T-helper 1 cell treated with Interleukin-12 subunit alpha and Interleukin-12 subunit beta and Interleukin-4 antibody, amounts not matched to agents 30 ng/mL and 1 ng/mL, for 36 hours (primary cell): ENCODE measurements at places on chromosomes 5 and 9. TPM values are rescaled to one million over a fixed set of nuclear protein-coding genes. Genes with fewer than 3 reads are reported as not detected.

The TAF11L9 gene
- not detected in 2 replicates for total RNA-seq

The LOX gene
- total RNA-seq: not detected in 2 replicates

The WNT8A gene
- not detected in 2 replicates for total RNA-seq

The IFNA21 gene
- total RNA-seq: not detected in 2 replicates

The MSX2 gene
- total RNA-seq: not detected in 2 replicates

The RNF145 gene
- total RNA-seq: 155 and 160 TPM in 2 replicates

The RNF183 gene
- 0.34 TPM in 1 of 2 replicates, not detected in the other for total RNA-seq

The ITK gene
- total RNA-seq: 295 and 307 TPM in 2 replicates

The MELK gene
- 39.7 and 41.9 TPM in 2 replicates for total RNA-seq

The SARDH gene
- total RNA-seq: 0.41 and 0.71 TPM in 2 replicates

The MLANA gene
- total RNA-seq: not detected in 2 replicates

The OR1Q1 gene
- not detected in 2 replicates for total RNA-seq

The PDCD1LG2 gene
- total RNA-seq: 10.5 and 11.4 TPM in 2 replicates

The PCDHGA1 gene
- 0.15 and 0.17 TPM in 2 replicates for total RNA-seq

The PPP1R26 gene
- 0.07 and 0.49 TPM in 2 replicates for total RNA-seq

The EGFLAM gene
- total RNA-seq: not detected in 2 replicates

The PJA2 gene
- total RNA-seq: 52.5 and 53.8 TPM in 2 replicates
